ENCODE measurements at places on chromosomes 12 and 14.

GRCh38 chr14:93976477-93977057 lies at the start of gene ASB2:
ASB2 (minus strand) TSS chr14:93976570; CDS start chr14:93964539, 12,031 bp downstream.
- no peak for DNase-seq

- no peak for DNase-seq
Measured at GRCh38 chr12:13198876-13199275, 2.4 kb downstream of the EMP1 start.

DNA sequence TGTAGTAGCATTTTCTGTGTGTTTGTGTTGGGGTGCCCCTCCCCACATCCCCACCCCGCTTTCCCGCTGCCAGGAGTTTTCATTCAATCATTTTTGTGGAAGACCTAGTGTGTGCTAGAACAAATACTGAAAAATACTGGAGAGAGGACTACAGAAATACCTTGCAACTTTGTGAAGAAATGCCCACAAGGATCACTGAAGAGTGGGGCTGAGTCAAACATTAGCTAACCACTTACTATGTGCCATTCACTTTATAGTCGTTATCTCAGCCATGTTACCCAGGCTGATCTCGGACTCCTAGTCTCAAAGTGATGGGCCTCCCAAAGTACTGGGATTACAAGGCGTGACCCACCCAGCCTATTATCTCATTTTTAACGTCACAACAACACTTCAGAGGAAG lies 559 bp upstream of the LMBR1L start:
- DNase-seq, result no peak

GRCh38 chr14:36662543-36663403 lies 1.1 kb downstream of the PAX9 start:
- DNase-seq, result peak; percentile 44

GRCh38 chr12:79331870-79332269 lies 358.9 kb downstream of the PAWR start:
- DNase-seq, result no peak

DNA sequence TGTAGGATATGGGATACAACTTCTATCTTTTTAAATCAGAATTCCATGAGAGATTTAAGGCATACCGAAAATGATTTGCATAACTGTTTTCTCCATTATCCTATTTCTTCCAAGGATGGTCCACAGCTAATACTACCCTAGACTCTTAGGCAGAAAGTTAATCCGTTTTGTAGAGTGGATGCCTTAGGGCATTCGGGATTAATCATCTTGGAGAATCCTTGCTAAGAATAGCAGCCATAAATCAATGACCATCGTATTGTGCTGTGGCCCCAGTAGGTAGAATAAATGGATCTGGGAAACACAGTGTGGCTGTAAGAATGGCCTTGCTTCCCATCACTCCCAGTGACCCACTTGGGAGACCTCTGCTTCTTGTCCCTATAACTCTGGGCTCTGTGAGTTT lies 99.6 kb downstream of the SSPN start:
- DNase-seq, result no peak

DNA sequence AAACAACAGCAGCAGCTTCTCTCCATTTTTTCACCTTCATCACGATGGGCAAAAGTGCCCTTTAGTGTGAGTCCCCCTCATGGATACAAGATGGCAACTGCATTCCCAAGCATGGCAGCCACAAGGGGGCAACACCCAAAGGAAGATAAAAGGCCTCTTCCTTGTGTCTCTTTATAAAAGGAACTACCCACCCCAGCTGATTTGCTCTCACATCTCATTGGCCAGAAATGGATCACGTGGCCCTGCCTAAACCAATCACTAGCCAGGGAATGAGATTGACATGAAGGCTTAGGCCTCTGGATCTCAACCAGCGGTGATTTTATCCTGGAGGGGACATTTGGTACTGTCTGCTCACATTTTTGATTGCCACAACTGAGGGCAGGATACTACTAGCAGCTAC lies 21.9 kb upstream of the IFT81 start:
- DNase-seq, result peak; percentile 78

- no peak for DNase-seq
Measured at GRCh38 chr12:28939427-28939826, 209.7 kb upstream of the FAR2 start.

- DNase-seq, result no peak
Measured at GRCh38 chr12:29710104-29710503, 73.6 kb downstream of the TMTC1 start.

DNA sequence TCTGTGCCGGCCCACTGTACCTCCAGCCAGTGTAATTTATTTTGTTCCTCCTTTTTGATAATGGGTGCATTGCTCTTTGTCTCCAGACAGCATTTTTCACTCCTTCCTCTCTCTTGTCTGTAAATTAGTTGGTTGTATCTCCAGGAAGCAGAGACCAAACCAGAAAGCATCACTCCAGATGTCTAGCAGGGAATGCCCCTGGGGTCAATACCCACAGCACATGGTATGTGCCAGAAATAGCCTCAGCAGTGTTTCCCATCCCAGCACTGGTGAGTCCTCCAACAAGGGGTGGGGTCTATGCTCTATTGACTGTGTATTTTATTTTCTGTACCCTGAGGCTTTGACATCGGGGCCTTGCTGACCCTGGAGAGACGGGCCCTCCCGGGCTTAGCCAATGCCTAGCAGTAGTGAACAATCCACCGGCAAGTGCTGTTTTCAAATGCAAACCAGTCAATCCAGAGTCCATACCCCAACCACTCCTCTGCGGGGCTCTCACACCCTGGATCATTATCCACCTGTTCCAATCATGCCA lies 50.2 kb upstream of the FZD10 start:
- no peak for DNase-seq

- peak; percentile 7 for DNase-seq
Measured at GRCh38 chr12:88052686-88053085, 23.5 kb upstream of the C12orf50 start.

- no peak for DNase-seq
Measured at GRCh38 chr14:38941488-38941887, 161.5 kb downstream of the SEC23A start.

DNA sequence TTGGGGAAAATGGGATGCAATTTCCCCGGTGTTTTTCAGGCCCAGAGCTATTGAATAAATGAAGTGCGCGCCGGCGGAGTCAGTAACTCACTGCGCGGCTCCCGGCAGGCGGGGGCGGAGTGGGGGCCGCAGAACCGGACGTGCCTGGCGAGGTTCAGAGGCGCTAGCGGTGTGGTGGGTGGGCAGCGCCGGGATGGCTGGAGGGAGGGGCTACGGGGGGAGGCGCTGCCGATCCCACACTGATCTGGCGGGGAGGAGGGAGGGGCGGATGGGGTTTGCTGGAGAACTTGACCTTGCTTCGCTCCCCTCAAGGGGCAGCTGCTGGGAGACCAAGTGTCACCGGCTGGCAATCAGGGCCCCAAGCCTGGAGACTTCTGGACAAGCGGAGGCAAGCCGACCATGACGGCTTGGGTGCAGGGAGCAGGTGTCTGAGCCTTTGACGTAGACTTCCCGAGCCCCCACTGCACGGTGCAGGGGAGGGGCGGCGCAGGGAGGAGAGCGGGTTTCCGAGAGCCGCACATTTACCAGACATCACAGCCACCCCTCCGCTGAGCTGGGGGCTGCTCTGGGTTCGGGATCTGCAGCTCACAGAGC lies 174.1 kb upstream of the RTL1 start:
- peak; percentile 19 for DNase-seq

- DNase-seq, result no peak
Measured at GRCh38 chr12:131094831-131095805, 141.4 kb downstream of the ADGRD1 start.

DNA sequence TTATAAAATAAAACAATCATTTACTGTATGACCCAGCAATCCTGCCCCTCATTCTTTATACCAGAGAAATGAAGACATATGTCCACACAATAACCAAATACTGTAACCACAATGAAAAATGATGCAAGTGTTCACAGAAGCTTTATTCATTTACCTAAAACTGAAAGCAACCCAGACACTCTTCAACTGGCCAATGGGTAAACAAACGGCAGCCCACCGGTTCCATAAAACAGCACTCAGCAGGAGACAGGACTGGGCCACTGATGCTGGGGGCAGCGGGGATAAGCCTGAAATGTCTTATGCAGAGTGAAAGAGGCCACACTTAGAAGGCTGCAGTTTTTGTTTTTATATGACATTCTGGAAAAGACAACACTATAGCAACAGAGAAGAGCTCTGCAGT lies 15.1 kb downstream of the DDX51 start:
- DNase-seq, result no peak

- no peak for DNase-seq
Measured at GRCh38 chr14:32306549-32306948, 22.5 kb upstream of the AKAP6 start.

GRCh38 chr12:29983851-29984250 lies 200.1 kb upstream of the TMTC1 start:
- no peak for DNase-seq

- no peak for DNase-seq
Measured at GRCh38 chr12:94817695-94818075, 167.3 kb upstream of the TMCC3 start.

GRCh38 chr14:69586404-69586803 lies 11.7 kb upstream of the CCDC177 start:
- no peak for DNase-seq

DNA sequence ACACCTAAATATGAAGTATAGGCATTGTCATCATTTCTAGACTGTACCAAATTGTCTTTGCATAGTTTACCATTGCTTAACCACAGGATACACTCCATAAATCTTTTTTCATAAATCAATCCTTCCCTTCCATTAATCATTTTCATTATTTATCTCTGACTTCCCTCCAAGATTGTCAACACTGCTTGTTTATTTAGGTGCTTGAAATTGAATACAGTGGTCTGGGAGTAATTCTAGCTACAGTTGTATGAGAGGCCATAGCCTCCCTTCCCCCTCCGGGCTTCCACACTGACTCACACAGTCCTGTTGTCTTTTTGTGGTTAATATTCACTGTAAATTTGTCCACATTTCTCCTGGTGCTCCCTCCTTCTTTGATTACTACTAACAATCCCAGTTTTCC lies 114.2 kb upstream of the ARID2 start:
- DNase-seq, result no peak

- peak; percentile 99 for DNase-seq
Measured at GRCh38 chr14:68399971-68400370, 392.9 kb downstream of the ZFP36L1 start.

GRCh38 chr12:97756066-97756666 lies 293.6 kb downstream of the RMST start:
- no peak for DNase-seq

DNA sequence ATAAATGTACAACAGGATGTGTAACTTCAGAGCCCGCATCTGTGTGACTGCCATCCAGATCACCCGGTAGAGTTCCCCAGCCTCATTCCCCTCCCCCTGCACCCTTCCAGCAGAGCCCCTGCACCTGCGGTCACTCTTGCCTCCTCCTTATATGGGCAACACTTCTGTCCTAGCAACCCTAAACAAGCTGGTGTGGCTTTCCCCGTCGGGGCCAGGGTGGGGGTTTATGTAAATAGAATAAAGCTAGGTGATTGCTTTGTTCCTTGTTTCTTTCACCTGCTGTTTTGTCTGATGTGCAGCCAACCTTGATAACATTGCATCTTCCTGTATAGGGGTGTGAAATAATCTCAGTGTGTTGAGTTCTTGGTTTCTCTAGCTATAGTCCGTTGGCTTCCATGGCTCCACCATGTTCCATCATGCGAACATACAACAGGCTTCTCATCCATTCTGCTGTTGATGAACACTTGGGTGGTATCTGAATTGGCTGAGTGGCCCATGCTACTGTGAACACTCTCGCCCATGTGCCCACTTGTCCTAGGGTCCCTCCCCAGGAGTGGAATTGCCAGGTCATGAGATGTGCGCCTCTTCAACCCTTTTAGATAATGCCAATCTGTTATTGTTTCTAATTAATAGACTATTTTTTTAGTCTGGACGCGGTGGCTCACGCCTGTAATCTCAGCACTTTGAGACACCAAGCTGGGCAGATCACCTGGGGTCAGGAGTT lies 102.2 kb downstream of the KIF26A start:
- DNase-seq, result no peak

DNA sequence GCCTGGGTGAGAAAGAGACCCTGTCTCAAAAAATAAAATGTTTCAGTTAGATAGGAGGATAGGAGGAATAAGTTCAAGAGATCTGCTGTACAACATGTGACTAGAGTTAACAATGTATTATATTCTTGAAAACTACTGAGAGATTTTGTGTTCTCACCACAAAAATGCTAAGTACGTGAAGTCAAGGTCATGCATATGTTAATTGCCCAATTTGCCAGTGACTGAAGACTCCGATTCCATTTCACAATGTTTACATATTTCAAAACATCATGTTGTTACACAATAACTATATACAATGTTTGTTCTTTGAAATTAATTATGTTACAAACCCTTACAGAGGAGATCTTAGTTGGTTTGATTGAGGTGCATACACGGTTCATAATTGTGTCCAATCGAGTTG lies 52.1 kb downstream of the SLC15A4 start:
- DNase-seq, result no peak

GRCh38 chr14:104435147-104436046 lies 144.2 kb upstream of the C14orf180 start:
- no peak for DNase-seq

- no peak for DNase-seq
Measured at GRCh38 chr14:49897965-49898364, 5.1 kb downstream of the ARF6 start.

DNA sequence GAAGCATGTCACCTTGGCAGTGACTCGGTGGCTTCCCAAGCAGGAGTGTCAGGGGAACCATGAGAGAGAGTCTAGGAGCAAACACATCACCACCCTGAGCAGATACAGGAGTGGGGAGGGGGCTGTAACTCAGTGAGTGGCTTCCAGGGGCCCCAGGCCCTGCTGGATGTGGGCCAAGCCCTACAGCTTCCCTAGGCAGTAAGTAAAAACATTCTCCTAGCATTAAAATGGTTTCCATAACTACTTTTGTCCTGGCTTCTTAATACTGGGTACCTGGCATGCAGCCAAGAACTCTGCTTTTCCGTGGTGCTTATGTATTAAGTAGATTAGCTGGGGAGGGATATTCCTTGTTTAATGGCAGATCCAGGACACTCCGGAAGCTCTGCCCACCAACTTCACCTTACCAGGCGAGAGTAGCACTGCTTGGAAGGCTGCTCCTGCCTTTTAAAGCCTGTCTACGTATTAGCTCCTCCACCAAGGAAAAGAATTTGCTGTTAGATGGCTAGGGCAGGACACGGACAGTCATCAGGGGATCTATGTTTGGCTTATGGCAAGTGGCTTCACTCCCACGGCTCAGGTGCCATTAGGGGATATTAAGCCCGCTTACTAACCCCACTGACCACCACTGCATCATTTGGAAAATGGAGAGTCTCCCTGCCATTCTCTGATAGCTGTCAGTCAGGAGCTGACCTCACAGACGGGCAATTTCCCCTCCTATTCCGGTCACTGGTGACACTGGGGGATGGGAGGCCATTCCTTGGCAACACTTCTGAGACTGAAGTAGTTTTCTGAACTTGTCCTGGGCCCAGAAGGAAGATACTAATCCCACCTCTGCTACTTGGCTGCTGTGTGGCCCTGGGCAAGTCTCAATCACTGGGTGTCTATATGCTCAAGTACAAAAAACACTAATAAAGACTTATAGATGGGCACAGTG lies 22.8 kb downstream of the OTUB2 start:
- DNase-seq, result peak; percentile 89

- no peak for DNase-seq
Measured at GRCh38 chr14:53790731-53791500, 165.7 kb downstream of the BMP4 start.

GRCh38 chr12:124681779-124682391 lies 114.5 kb upstream of the NCOR2 start:
- DNase-seq, result no peak

GRCh38 chr14:96091149-96091693 lies 52.1 kb downstream of the C14orf132 start:
- DNase-seq, result peak; percentile 85
